Fibroblast of skin of abdomen (primary cell): ENCODE measurements at places on chromosomes 7 and 10.

DNA sequence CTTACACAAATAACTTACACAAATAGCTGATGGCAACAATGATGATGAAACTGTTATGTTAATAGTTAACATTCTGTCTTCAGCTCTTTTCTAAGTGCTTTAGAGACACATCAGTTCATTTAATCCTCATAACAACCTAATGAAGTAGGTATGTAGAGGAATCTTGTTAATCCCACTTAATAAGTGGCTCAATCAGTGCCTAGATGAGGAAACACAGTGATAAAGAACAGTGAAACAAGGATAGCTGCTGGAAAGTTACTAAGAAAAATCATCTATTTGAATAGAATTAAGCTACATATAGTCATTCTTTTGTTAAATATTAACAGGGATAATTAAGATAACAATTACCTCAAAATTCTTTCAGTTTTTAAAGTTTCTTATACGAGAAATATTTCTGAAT is 487.6 kb downstream of the ARL4A start:
- no peak for DNase-seq

DNA sequence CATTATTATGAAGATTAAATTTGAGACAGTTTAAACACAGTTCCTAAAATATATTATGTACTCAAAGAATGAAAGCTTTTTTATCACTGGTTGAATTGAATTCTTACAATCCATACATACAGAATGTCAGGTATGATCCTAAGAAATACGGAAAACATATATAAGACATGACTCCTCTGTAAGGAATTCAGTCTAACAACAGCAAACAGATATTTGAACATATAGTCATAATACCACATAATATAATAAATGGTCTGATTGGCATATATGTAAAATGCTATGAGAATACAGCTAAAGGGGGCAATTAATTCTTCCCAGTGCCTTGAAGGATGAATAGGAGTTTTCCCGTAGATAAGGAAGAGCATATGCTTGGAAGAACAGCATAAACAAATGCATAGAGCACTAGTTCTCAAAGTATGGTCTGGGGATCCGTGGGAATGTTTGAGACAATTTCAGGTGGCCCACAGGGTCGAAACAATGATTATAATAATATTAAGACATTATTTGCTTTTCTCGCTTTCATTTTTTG is 10.6 kb upstream of the ARID5B start:
- DNase-seq = peak; percentile 28

DNA sequence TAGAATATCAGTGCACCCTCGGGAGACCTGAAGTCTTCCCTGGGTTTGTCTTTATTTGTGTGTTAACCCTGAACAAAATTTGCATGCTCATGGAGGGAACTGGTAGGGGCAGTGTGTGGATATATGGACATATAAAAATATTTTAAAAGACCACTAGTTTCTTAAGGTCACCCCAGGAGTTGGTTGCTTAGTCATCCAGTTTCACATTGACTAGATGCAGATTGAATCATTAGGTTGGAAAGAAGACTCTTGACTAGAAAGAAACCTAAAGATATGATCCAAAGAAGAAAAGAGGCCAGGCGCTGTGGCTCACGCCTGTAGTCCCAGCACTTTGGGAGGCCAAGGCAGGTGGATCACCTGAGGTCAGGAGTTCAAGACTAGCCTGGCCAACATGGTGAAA is 137.1 kb downstream of the KAT6B start:
- DNase-seq = no peak

- no peak for DNase-seq
Measured at GRCh38 chr10:127320176-127320575, 123.8 kb upstream of the INSYN2A start.

DNA sequence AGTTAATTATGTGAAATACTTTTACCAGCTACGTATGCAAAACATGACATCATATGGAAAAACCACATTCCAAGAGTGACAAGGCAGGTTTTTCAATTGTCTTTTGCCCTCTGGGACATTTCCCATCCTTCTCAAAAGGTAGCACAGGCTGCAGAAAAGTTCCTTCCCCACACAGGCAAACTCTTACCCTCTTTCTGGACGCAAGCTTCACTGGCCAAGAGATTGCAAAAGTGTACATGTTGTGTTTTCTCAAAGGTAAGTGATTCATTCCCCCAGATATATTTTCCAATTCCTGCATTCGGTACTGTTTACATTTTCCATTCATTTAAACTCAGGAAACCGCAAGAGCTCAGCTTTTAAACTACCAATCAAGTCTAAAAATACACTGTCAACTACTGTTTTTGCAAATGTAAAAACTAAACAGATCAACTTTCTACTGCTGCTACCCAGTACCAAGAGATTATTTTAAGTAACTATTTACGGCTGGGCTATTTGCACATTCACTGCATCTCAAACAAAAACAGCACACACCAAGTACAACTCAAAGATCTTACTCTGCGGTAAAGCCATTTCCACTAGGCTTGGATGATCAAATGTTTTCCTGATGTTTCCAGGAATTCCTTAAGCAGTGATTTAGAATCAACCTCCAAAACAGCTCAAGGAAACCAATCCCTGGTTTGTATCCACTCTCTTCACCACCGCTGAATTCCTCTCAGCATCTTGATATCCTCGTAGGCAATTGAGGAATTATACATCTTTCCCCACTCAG is 233.6 kb upstream of the CCDC6 start:
- DNase-seq = peak; percentile 57

GRCh38 chr10:79280956-79281355 is 66.3 kb upstream of the PPIF start:
- DNase-seq = no peak

DNA sequence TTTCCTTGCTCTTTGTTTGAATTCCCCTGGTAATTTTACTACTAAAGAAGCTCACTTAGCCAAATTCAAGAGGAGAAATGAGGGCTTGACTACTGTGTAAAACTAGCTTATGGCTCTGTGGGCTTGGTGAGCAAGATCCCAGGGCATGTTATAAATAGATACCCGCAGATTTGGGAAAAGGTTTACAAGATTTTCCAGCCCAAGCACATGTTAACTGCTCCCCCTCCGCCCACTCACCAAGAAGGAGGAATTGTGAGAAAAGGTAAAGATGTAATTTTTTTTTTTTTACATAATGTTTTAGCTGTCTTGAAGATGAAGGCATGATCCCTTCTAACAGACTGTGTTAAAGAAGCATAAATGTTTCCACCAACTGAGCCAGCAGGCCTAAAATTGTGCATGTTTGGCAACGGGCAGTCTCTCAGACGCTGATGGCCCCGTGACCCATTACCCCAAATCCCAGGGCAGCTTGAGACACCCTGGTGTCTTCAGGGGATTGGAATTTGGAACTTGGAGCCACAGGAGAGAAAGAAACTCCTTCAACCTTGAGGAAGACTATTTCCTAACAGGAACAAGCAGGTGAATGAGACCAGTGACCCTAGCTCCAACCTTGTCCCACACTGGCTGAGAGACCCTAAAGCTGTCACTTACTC is 429.8 kb upstream of the CELF2 start:
- DNase-seq = no peak

DNA sequence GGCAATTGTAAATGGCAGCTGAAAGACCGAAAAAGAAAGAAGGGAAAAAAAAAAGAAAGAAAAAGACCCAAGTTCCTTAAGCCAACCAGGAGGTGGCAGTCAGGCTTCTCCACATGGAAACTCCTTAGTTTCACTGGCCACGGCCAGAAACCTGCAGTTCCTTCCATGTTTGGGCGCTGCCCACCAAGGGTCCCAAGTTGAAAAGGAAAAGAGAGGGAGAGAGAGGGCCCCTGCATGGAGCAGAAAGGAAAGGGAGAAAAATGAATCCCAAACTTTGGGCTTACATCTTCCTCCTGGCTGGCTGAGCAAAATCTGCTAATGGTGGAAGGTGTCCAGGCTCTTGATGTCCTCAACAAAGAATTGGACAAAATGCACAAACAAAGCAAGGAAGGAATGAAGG is 31.8 kb upstream of the ABCA13 start:
- DNase-seq = no peak

DNA sequence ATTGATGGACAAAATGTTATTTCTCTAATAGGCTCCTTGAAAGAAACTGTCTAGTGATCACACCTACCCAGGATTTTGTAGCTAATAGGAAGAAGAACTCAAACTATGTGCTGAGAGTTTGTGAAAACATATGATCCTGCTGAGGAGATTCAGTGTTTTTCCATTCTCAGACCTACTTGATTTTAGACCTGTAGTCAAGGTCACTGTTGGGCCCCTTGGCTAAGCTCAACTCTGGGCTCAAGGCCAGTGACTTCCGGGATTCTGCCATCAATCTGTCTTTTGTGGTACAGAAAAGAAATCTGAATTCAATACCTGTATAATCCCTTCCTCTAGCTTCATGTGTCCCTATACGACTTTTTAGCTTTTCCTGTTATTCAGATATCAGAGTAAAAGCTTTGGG is 79.7 kb upstream of the FERD3L start:
- DNase-seq = peak; percentile 17

DNA sequence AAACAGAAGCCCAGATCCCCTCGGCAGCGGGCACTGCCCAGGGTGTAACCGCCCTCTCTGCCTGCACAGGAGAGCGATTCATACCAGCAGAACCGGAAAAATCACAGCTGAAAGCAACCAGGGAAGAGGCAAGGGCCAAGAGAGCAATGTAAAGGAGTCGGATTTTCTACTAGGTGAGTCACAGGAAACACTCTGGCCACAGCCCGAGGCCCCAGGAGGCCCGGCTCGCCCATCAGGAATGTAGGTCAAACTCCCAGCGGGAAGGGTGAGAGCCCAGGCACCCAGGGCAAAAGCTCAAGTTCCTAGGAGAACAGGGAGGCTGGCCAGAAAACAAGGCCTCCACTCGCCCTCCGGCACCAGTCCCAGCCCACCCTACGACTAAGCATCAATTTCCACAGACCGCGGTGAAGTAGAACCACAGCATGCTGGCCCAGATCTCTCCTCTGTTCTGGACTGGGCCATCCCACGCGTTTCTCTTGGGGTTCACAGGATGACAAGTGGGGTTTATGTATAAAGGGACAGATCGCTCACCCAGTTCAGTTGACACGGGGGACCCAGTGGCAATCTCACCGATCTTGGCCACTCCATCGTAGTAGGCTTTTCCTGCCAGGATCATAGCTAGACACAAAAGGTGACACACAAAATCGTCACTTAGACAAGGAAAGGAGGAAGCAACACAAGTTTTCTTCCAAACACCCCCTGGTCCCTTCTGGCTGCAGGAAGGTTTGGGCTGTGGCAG is 46.2 kb downstream of the BAIAP2L1 start:
- peak; percentile 84 for DNase-seq

DNA sequence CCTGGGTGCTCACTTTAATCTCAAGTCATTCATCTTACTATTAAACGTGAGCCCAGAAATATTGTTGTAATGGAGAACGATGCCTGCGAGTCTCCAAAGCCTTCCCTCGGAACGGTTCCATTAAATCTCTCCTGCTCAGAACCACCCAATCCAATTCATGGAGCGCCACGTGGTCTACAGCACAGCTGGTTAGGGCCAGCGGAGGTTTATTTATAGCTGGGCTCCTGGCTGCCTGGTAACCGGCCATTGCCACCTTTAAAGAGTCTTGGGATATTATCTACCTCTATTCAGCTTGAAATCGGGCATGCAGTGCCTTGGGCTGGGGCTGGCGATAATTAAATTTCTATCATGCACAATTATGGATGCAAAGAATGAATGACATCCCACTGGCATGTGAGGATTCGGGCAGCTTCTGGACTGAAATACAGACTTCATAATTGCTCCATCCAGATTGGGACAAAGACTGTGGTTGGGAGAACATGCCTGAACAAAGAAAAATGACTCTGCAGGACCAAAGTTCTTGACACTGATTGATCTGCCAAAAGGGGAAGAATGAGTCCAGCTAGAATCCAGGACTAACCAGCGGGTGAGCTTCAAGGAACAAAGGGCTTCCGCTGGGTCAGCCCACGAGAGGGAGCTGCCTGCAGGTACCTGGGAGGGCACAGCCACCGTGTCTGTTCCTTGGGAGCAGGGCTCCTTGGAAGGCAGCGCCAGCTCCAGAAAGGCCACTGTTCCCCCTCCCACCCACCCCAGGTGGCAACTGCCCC is 7.3 kb downstream of the FAM20C start:
- no peak for DNase-seq
